ENCODE measurements at places on chromosomes 4 and X.

DNA sequence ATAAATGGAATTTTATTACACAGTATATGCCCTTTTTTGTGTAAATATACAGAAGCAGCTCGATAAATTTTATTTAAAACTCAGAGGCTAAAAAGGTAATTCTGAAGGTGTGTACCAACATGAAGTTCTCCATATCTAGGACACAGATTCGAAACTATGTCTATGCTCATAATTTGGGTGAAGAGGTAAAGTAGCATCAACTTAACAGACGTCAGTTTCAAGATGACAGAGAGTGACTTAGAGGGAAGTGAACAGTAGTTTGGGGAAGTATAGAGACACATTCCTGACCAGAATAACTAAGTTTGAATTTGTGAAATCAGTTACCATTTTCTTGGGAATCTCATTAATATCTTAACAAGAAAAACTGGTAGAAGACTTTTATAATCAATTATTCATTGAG, 2493.3 kb downstream of the ARAP2 start:
- DNase-seq: no peak

GRCh38 chrX:148380650-148381561, 119.5 kb upstream of the AFF2 start:
- DNase-seq: no peak

DNA sequence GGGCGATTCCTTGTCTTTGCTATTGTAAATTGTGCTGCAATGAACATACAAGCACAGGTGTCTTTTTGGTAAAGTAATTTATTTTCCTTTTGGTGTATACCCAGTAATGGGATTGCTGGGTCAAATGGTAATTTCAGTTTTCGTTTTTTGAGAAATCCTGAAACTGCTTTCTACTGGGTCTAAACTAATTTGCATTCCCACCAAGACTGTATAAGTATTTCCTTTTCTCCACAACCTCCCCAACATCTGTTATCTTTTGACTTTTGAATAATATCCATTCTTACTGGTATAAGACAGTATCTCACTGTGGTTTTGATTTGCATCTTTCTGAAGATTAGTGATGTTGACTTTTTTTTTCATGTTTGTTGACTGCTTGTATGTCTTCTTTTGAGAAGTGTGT, 2506.0 kb downstream of the PCDH7 start:
- no peak for DNase-seq

DNA sequence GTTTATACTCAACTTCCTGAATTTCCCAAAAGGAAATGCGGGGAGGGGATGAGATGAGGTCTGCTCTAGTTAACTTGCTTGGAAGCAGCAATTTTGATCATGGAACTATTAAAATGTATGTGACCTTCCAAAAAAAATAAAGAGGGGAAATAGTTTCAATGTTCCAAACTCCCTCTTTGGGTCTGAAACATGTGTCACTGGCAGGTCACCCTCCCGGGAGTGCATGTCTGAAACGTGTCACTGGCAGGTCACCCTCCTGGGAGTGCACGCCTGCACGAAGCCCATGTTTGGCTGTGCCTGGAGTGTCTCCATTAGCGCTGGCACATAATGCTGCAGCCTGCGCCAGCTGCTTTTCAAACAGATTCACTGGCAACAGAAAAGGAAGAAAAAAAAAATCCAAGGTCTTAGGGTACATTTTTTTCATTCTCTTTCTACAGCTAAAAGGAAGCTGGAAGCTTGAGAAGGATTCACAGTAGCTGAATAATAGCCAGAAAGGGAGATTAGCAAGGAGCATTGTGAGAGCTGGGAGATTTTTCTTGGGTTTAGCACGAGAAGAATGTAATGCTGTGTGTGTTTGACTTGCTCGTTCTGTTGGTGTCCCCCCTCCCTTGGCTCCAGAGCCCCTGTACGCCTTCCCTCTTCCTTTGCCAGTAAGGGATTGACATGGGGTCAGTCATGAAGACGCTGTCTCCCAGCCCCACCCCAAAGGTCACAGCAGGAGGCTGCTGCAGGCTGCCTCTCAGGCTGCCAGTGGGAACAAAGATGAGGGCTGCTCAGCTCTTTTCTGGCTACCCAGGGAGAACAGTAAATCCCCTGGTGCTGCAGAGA, 39.2 kb upstream of the TLR3 start:
- DNase-seq: no peak

DNA sequence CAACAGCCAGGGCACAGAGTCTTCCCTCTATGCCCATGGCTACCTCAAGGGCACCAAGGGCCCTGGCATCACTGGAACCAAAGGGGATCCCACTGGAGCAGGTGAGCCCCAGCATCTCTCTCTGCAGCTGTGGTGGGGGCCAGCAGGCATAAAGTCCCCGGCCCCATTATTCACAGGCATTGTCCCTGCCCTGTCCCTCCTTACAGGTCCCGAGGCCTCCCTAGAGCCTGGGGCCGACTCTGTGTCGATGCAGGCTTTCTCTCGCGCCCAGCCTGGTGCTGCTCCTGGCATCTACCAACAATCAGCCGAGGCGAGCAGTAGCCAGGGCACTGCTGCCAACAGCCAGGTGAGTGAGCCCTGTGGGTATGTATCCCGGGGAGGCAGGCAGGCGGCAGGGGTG, 12.3 kb upstream of the UBA1 start:
- no peak for DNase-seq

DNA sequence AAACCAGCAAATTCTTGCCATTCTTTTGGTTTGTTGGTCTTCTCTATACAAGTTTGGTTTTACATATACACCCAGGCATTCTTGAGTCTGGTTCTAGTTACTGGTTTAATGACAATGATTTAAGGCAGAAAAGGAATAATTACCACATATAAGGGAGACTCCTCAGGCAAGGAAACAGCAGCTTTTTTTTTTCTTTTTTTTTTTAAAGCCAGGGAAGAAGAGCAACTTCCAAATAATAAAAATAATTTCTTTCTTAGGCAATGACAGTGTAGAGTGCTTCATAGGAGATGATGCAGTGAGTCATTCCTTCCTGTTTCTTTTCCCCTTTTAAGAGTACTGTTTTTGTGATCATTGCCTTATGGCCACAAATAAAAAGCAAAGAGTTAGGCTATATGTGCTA, 289.7 kb downstream of the DKK2 start:
- DNase-seq: no peak

DNA sequence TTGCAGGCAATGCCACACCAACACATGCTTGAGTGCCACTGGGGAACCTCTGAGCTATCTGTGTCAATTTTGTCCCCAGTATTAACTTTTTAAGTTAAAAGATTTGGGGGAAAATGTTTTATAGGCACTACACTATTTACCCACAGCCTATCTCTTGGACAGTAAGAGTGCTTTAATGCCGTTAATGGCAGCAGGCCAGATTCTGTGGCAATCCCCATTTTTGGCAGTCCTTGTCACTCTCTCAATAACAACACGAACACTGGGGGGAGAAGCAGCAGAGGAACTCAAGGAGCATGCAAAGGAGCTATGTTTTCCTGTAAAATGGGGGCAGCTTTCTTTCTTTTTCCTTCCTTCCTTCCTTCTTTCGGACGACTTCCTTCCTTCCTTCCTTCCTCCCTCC, 168.6 kb downstream of the NSUN7 start:
- no peak for DNase-seq

GRCh38 chr4:25838526-25838925, 24.3 kb downstream of the SEL1L3 start:
- no peak for DNase-seq

DNA sequence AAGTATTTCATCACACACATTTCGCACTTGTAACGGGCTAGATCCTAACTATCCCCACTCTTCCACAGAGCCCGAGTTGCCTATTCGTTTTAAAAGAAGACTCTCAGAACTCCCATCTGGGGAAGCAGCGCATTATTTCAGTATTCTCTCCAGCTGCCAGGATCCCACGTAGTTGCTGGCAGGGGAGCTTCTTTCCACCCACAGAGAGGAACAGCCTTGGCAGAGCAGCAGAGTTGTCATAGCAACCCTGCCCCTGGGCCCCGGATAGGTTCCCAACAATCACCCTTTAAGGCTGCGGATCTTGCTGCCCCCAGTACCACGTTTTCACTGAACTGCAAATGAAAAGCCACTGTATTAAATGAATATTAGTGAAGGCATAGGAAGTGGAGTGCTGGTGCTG, 106.7 kb downstream of the GPM6A start:
- DNase-seq: peak; percentile 94

DNA sequence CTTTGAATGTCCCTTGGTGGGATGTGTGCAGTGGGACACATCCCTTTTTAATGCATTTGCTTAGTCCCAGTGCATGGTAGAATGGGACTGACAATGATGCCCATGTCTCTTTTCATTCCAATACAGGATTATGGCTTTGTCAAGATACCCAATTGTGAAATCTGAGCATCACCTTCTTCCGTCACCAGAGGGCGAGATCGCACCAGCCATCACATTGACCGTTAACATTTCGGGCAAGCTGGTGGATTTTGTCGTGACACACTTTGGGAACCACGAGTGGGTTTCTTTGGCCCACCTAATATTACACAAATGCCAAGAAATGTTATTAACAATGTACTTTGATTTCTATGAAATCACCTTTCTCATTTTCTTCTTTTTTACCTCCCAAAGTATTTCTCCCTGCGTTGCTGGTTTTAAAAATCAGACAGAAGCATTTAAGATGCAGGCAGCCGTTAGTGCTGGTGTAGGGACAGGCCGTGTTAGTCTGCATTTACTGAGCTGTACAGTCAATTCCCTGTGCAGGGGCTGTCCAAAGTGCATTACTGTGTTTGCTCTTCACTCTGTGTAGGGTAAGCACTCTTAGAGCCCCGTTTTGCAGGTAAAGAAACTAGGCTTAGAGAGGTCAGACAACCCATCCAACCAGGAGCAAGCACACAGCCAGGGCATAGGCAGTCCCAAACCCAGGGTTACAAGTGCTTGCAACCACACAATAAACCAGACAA, 46.5 kb downstream of the CWH43 start:
- DNase-seq: no peak

- DNase-seq: no peak
These were observed 19.7 kb upstream of the SOX3 start for GRCh38 chrX:140524556-140524955.

DNA sequence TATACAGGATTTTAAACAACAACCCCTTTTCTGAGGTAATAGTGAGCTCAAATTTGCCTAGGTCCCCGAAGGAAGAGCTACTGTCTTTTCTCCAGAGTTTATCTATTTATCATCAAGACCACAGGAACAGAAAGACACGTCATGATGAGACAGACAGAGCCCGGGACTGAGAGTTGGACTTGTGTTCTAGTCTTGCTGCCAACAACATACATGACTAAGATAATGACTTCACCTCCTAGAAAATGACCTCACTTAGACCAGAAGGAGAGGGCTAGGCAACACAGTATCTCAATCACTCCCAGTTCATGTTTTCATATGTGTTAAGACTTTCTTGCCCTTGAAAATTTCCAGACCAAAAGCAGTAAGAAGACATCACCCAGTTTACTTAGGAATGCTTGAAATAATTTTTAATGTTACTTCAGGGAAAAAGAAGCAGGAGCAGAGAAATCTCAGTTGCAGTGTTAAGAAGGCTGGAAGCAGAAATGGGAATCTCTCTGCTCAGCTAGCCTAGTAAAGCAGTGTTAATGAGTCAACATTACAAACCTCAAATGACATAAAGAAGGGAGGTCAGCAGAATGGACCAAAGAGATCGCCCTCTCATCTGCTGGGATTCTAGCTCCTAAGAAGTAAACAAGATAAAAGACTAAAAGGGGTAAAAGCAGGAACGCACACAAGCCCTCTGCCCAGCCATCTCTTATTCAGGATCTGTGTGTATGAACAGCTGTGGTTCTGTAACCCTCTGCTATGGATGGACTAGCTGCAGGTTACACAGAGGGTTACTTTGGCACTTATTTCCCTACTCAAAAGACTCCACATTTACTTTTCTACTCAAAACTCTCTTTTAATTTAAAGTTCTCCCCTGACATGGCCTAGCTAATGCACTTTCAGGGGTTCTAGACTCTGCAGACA, 24.8 kb downstream of the PDGFC start:
- DNase-seq: peak; percentile 54

GRCh38 chr4:46839128-46839527, 69.9 kb downstream of the COX7B2 start:
- DNase-seq: no peak

- DNase-seq: no peak
These were observed 8.0 kb upstream of the PALLD start for GRCh38 chr4:168488869-168489274.

- DNase-seq: no peak
These were observed 80.0 kb upstream of the MSX1 start for GRCh38 chr4:4779486-4779885.

GRCh38 chr4:8409264-8410065, 31.1 kb downstream of the ACOX3 start:
- DNase-seq: no peak

DNA sequence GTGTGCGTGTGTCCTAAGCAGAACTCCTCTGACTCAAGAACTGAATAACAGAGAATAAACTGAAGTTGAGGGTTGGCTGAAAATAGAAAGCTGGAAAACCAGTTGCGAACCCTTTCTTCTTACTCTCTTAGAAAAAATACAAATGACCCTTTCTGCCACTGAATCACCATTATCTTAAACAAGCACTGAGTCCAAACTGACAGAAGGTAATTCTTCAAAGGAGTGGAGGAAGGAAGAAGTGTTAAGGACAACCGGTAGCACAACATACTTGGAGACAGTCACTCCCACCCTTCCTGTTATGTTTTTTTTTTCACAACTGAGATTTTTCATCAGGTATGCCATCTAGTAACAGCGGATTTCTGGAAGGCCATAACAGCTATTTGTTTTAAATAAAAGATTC, 38.1 kb downstream of the HELQ start:
- DNase-seq: no peak

GRCh38 chr4:110198049-110198434, 373 bp downstream of the ELOVL6 start:
- no peak for DNase-seq

- DNase-seq: no peak
These were observed 211.5 kb downstream of the PDGFRA start for GRCh38 chr4:54440394-54441136.

DNA sequence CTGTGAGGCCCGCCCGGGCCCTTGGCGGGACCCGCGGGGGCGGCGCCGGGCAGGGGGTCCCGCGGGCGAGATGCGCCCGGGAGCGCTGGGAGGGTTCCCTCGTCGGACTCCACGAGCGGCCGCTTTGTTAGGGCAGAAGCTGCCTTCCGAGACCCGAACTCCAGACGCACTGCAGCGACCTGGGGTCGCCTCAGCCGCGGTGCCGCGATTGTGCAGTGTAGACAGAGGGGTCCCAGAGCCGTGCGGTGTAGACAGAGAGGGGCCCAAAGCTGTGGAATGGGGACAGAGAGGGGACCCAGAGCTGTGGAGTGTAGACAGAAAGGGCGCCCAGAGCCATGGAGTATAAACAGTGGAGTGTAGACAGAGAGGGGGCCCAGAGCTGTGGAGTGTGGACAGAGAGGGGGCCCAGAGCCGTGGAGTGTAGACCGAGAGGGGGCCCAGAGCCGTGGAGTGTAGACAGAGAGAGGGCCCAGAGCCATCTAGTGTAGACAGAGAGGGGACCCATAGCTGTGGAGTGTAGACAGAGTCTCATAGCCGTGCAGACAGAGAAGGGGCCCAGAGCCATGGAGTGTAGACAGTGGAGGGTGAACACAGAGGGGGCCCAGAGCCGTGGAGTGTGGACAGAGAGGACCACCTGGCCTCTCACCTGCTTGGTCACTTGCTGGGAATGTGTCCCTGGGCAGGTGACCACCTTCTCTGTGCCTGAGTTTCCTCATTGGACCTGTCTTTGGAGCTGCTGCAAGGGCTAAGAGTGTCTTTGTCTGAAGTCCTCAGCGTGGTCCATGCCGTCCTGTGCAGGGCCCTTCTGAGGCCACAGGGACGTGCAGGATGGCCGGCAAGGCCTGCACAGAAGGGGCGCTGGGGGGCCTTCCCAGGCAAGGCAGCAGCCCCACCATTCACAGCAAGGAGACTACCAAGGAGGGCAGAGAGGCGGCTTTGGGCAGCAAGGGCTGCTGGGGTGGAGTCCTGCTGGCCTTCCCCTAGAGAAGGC, 875 bp downstream of the RGS12 start:
- DNase-seq: no peak

GRCh38 chrX:85493821-85494220, 114.4 kb upstream of the POF1B start:
- no peak for DNase-seq
